ENCODE measurements at places on chromosomes 2 and 18.

DNA sequence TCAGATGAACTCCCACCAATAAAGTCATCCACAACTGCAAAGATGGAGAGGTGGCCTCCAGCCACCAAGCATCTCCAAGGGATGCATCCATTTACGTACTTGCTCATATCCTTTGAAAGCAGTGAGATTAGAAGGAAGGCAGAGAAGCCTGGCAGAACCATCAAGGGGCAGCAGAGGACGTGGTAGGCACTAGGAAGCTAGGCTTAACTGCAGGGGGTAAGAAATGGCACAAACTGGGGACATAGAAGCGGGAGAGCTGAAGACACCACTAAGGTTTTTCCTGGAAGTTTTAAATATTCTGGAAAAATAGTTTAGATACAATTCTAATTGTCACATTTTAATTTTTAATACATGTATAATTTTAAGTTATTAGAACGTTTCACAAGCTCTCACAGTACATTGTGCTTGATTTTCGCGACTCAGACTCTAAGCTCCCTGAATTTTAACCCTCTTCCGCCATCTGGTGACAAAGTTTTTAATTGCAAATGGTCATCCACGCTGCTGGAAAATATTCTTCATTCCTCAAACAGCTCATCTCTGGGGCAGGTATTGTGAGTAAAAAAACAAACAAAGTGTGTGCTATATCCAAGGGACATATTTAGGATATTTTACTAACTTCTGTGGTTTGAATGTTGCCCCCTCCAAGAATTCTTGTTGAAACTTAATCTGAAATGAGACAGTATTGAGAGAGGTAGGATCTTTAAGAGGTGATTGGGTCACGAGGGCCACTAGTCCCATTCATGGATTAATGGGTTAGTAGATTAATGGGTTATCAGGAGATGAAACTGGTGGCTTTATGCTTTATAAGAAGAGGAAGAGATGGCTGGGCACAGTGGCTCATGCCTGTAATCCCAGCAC, 1.6 kb upstream of the PSTPIP2 start:
- no peak for DNase-seq

DNA sequence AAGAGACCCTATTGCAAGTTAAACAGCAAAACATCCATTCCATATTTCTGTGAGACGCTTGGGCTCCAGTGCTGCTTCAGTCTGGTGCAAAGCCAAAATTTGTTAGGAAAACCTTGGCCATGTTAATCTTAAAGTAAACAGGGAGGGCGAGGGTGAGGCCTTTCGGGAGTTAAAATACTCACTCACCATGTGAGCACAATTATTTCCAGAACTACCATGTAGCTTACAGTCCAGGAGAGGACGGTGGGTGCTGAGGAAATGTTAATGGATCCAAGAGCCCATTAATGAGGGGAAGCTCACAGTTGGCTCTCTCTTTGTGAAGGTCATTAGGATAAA, 286.4 kb downstream of the SLC8A1 start:
- DNase-seq, result no peak

DNA sequence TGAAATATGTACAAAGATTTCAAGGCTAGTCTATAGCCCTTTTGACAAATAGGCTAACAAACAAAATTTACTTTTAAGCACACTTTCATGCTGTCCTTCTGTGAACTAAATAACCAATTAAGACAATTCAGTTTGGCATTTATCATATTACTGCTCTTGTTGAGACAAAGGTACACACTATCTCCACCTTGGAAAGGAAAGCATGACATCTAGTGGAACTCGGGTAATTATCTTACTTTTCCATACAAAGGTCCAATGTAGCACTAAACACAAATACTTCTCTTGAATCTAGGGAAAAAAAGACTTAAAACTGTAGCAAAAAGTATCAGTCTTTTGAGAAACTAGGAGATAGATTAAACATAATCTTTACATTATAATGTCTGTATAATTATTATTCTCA, 125.0 kb upstream of the CD226 start:
- DNase-seq, result no peak

GRCh38 chr2:9163306-9164111, 43.1 kb upstream of the ASAP2 start:
- no peak for DNase-seq

GRCh38 chr2:239196474-239197021, 204.3 kb downstream of the HDAC4 start:
- DNase-seq, result no peak

DNA sequence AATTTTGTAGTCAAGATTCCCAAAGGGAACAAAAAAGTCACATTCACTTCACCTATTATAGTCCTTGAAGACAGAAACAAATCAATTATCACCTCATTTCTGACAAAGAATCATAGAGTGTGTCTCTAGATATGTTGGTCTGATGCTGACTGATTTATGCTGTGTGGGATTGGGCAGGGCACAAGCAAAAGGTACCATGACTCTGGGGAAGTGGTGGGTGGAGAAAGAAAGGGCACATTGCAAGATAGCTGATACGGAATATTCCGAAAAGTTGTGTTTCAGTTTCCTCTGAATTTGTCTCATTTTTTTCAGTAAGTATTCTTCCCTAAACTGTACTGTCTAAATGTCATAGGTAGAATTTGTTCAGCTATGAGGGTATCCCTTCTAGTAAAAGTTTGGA, 268.0 kb downstream of the MREG start:
- no peak for DNase-seq

DNA sequence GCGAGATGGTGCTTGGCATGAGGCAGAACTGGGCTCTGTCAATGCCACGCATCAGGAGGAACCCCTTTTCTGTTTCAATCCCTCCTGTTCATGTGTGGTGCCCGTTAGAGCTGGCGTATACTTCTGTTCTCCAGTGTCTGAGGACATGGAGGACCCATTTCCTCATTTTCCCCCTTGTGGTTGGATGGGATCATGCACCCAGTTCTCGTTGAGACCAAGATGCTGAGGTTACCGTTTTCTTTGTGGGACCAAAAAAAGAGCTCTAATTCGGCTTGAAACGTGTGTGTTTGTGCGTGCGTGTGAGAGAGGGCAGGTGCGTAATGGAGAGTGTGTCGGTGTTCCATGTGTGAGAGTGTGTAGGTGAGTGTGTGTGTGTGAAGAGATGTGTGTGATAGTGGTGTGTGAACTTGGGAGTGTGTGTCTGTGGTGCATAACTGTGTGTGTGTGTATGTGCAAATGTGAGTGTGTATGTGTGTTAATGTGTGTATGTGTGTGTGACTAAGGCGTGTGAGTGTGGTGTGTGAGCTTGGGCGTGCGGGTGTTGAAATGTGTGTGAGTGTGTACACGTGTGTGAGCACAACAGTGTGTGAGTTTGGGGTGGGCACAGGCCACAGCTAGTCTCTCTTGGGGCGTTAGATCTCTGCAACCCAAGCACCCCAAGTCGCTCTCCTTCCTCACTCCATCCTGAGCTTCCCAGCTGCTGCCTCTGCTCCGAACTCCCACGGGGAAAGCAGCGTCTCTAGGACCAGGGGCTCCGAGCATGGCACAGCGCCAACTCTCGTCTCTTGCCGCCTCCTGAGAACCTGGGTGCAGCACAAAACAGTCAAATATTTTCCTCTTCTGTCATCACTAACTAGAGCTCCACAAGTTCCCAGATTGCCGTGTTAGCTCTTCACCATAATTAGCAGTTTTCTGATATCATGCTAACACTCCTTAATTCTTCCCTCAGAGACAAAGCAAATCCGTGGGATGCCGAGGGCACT, 75.8 kb downstream of the LONRF2 start:
- DNase-seq, result no peak

DNA sequence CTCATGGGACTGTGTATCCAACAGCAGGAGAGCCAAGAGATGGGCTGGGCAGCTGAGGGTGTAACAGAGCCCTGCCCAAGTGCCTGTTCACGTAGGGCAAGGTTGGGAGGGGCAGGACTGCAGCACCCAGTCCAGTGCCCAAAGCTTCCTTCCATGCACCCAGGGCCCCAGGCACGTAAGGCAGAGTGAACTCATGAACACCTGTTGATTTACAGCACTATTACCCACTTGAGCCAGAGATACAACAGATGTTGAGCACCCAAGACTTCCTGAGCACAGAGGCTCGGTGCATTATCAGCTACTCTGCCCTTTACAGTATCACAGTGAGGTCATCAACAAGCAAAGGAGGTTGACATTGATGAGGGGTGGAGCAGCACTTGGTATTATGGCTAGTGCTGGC, 50.2 kb upstream of the FHL2 start:
- no peak for DNase-seq

DNA sequence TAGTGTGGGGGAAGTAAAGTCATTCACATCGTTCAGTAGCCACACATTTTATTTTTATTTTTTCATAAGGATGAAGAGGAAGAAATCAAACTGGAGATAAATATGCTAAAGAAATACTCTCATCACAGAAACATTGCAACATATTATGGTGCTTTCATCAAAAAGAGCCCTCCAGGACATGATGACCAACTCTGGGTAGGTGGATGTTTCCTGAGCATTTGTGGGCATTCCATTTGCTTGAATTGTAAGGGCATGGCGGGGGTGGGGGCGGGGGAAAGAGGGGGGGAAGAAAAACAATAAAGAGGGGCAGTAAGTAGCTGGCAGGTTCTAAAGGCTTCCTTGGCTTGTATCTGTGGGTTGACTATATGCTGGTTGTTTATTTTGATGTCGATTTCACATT, 126.4 kb downstream of the MAP4K4 start:
- DNase-seq, result no peak

DNA sequence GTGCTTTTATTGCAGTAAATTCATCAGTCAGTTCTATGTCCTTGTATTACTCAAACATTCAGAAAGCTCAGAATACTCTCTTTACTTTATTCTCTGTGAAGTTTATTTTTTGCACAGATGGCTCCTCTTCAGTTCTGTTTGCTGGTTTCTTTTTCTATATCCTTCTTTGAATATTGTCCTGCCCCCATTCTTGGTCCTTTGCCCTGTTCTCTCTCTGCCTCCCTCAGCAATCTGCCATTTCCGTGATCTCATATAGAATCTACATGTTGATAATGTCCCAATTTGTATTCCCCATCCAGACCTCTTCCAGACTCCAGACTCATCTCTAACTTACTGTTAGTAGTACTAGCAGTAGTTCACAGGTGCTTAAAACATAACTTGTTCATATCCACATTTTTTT, 102.6 kb downstream of the HNMT start:
- no peak for DNase-seq
